ENCODE measurements at places on chromosomes 16 and 17.
A peak's percentile ranks its signal among the peaks of the same experiment; 100 is the strongest.

DNA sequence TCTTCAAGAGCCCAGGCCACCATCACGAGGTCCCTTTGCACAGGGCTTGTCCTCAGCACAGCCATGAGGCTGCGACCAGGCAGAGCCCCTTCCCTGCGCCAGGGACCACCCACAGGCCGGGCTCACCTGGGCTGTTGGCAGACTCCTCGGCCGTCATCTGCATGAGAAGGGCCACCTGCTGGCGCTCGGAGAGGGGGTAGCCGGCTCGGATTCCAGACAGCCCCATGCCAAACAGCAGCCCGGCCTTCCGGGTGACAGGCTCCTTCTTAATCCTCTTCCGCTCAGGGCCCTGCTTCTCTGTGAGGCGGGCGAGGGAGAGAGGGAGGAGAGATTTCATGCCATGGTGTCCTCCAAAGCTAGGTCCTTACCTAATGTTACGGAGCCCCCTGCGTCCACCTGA, 73.4 kb downstream of the ZNF778 start:
- no peak for DNase-seq

DNA sequence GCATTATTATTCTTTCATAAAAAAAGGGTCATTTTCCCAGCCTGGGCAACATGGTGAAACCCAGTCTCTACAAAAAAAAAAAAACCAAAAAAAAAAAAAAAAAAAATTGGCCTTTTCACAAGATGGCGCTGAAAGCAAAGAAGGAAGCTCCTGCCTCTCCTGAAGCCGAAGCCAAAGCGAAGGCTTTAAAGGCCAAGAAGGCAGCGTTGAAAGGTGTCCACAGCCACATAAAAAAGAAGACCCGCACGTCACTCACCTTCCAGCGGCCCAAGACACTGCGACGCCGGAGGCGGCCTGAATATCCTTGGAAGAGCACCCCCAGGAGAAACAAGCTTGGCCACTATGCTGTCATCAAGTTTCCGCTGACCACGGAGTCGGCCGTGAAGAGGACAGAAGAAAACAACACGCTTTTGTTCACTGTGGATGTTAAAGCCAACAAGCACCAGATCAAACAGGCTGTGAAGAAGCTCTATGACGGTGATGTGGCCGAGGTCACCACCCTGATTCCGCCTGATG, 4.9 kb upstream of the PGAP6 start:
- no peak for DNase-seq

DNA sequence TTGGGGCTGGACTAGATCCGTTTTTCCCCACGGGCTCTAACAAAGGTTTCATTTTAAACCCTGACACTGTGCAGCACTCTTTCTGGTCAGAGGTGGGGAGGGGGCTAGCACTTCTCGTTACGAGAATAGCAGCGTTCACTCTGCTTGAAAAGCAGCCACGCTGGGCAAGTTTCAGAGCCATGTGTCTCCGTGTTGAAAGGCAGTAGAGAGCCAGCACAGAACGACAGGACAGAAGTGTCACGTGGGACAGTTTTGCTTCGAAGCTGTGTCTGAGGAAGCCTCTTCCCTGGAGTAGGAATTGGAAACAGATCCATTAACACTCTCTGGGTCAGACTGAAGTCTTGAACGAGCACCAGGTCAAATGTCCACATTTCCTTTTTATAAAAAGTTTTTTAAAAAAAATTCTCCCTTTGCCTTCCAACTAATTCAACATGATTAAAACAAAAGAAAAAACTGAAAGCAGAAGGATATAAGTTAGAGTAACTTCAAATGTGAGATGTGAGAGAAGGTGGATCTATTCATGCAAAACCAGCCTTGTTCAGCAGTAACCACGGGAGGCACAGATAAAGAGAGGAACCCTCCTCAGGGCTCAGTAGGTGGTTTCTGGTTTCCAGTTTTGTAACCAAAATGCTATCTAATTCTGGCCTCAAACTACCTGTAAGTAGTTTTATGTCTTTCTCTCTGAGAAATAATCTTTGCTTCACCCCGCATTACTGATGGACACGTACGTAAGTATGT, 65.0 kb downstream of the SMG6 start:
- DNase-seq = no peak

DNA sequence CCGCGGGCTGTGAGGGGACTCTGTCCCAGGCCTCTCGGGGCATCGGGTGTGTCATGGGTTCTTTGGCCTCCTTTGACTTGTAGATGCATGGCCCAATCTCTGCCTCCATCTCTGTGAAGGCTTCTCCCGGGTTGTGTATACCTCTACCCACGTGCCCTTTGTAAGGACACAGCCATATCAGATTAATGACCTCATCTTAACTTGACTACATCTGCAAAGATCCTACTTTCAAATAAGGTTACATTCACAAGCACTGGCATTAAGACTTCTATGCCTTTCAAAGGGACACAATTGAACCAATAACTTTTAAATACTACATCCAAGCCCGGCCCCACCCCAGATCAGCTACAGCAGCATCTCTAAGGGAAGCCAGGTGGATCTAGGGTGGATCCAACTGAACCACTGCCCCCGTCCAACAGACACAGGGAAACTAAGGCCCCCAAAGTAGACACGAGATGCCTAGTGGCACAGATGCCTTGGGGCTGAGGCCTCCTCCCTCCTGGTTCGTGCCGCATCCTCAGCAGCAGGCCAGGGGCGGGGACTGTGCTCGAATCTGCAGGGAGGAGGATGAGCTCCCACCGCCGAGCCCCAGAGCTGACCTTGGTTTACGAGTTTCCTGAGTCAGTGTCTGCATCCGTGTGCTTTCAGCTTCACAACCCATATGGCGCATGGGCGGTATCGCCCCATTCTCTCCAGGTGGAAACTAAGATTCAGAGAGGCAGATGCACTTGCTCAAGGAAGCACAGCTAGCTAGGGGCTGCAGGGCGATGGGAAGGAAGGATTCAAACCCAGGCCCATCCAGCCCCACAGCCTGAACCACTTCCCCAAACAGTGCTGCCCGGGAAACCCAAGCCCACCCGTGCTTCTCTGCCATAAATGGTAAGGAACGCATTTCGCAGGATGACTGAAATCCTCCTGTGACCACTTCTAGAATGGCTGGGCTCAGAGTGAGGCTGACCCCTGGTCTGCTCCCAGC, 353.3 kb downstream of the C16orf95 start:
- no peak for DNase-seq

DNA sequence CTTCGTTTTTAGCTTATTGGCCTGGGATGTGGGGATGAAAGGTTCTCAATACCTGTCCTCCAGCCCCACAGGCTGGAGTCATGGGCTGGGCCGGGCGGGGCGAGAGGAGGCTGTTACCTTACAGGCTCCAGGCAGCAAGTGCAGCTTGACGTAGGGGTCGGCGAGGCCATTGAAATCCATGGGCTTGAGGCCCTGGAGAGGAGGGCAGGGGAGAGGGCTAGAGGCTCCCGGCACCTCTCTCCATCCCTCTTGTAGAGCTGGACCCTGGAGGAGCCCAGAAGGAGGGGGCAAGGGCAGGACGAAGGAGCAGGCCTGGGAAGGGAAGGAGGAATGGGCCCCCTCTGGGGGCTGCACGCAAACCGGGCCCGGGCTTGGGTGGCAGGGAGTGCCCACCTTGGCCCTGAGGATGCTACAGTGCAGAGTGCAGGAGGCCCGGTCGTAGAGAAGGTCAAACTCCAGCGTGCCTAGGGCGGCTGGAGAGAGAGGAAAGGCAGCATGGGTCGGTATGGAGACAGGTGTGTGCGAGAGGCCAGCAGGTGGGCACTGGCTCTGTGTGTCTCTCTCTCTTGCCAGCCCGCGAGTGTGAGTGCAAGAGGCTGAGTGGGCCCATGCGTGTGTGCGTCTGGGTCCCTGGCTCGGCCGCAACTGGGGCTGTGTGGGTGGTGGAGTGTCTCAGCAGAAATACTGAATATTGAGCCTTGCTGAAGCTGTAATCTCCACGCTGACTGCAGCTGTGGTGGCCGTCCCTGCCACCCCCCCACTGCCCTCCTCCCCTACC, 1.6 kb downstream of the DOC2A start:
- DNase-seq = no peak

- no peak for DNase-seq
Observed at GRCh38 chr17:27324771-27325339, 30.9 kb downstream of the WSB1 start.

- DNase-seq = no peak
Observed at GRCh38 chr16:50476486-50477255, 71.5 kb upstream of the NKD1 start.

GRCh38 chr17:50468304-50469207, at the start of gene CHAD:
TSS of gene CHAD (minus strand) at chr17:50468880. CDS start at chr17:50468813, 67 bp downstream.
- DNase-seq = peak; percentile 23

DNA sequence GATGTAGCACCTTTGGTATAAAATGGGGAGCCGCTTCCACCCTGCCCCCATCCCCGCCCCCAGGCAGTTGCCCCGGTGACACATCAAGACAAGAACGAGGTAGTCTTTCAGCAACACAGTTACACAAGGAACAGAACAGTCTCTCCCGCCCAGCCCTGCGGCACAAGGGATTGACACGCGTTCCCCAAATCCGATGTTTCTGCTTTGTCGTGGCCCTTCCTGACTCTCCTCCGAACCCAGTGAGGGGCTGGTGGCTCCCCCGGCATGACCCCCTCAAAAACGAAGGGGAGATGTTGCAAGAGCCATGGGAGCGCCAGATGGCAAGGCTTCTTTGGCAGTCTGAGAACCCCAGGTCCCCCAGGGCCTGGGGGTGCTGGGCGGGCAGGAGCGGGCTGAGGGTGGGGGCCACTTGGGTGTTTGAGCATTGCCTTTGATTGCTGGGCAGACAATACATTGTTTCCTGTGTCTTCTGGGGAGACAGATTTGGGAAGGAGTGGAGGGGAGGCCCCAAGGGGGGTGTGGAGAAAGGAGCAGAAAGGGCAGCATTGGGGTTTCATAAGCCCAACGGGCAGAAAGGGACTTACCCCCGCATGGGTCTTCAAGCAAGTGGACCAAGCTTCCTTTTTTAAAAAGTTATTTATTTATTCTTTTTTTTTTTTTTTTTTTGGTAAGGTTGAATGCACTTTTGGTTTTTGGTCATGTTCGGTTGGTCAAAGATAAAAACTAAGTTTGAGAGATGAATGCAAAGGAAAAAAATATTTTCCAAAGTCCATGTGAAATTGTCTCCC, 16.6 kb downstream of the COL1A1 start:
- no peak for DNase-seq

DNA sequence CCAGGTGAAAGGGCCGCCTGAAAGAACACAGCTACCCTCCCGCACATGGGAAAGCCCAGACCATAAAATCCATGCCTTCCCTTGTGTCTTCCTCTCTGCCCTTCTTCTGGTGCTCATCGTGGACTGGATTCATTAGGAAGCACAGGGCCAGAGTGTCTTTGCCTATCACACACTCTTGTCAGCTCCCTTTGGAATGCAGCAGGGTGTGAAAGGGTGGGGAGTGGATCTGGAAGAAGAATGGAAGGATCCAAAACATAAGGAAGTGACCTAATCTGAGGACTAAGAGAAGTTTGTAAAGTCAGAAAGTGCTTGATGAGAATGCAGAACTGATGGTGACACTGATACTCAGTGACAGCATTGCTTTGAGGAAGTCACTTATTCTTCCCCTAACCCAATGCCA, 1147.3 kb upstream of the GOT2 start:
- DNase-seq = no peak

GRCh38 chr17:12979826-12980500, 37.9 kb downstream of the ELAC2 start:
- no peak for DNase-seq

- no peak for DNase-seq
Observed at GRCh38 chr16:81661082-81661481, 118.0 kb upstream of the PLCG2 start.

All from T-helper 2 cell (primary cell).